HT1080 (cell line): ENCODE measurements at places on chromosomes 11 and 22. TPM values are rescaled to one million over a fixed set of nuclear protein-coding genes. Genes with fewer than 3 reads are reported as not detected.

The KCNQ1OT1 gene
- total RNA-seq, result 0.18 and 0.27 TPM in 2 replicates

DNA sequence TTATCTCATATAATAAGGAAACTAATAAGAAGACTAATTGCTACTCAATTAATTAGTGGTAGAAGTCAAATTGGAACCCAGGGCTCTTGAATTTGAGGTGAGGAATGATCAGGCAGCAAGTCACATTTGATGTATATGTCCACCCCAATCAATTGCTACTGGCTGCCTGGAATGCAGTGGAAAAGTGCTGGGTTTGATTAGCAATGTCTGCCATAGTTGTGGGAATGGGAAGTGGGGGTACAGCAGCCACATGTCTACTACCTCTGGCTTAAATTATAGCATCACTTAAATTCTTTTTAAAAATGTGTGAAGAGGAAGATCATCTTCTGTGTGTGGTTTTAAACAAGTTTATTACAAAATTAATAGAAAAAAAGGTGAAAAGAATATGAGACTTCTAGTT lies 50.8 kb upstream of the NAV2 start:
- DNase-seq, result no peak

GRCh38 chr11:69129647-69130046 lies 26.1 kb upstream of the SMIM38 start:
- DNase-seq, result no peak

GRCh38 chr22:28783786-28784671 lies 11.5 kb downstream of the CCDC117 start:
- DNase-seq, result no peak

- no peak for DNase-seq
Measured at GRCh38 chr11:90286640-90287039, 63.8 kb upstream of the CHORDC1 start.

DNA sequence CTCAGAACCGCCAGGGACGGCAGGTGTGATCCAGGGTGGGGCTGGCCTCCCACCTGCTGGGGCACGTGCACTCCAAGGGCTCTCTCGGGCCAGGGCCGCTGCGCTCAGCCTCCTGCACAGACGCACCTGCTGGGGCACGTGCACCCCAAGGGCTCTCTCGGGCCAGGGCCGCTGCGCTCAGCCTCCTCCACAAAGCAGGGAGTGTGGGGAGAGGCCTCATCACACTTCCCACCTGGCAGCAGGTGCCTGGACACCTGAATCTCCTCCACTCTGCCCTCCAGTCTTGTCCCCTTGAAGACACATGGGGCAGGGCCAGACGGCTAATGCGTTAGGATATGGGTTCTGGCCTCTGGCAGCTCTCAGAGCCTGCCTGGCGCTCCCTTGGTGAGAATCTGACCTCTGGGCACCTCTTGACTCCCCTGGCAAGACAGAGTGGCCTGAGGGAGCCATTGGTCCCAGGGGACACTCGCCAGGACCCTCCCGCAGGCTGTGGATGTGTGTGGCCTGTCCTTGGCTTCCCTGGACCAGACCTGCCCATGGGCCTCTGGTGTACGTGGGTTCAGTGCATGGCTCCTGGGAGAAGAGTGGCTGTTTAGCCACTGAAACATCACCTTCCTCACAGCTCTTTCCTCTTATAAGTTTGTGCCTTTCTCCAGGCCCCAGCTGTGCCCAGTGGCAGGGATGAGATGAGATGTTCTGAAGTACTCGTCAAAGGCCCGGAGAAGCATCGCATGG lies 73.5 kb downstream of the BRD1 start:
- no peak for DNase-seq

The OR51B5 gene
- 118 and 147 TPM in 2 replicates for total RNA-seq

GRCh38 chr11:69873166-69874077 lies 54.2 kb upstream of the FGF3 start:
- no peak for DNase-seq

The TOP3B gene
- 42.5 and 48.9 TPM in 2 replicates for total RNA-seq

DNA sequence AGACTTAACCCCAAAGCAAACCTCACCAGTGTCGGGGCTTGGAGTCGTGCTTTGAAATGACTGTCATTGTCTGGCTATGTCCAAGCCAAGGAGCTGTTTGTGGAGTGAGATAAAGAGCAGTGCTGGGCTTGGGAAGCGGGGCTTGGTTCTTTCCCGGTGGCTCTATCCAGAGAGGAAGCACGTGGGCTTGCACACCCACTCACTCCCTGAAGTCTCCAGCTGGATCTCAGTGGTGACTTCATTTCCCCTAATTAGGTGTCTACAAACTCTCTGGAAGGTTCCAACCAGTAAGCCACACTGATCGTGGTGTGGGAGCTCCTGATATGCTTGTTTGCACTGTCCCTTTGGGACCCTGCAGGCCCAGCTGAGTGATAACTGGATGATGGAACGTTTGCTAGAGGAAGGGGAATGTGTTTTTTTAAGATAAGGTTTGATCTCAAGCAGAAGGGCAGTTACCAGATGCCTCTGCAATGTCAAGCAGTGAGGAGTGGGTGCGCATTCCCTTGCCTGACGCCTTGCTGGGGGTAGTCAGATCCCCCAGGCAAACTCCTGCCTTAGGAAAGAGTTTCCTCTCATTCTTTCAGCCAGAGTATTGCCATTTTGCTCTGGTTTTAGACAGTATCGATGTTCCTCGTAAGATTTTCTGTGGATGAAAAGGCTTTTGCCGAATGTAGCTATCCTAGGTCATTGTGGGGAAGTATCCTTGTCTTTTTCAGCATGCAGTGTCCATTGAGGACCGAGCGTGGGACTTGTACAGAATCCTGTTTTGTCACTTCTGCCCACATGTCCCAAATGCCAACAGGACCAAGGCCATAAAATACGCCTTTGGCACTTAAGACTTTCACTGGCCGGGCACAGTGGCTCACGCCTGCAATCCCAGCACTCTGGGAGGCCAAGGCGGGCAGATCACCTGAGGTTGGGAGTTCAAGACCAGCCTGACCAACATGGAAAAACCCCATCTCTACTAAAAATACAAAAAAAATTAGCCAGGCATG lies 90.9 kb downstream of the MICAL2 start:
- peak; percentile 88 for DNase-seq

The GAB4 gene
- total RNA-seq, result 0.16 TPM in 1 of 2 replicates, not detected in the other

The ACTN3 gene
- total RNA-seq, result not detected in 2 replicates

The DDX25 gene
- not detected in 2 replicates for total RNA-seq

The CALCA gene
- not detected in 2 replicates for total RNA-seq

The CTSC gene
- 0.06 TPM in 1 of 2 replicates, not detected in the other for total RNA-seq

The WBP2NL gene
- total RNA-seq, result not detected in 2 replicates

GRCh38 chr11:93133488-93134109 lies 64.2 kb downstream of the SLC36A4 start:
- no peak for DNase-seq

- DNase-seq, result no peak
Measured at GRCh38 chr11:113689768-113690618, 16.1 kb downstream of the TMPRSS5 start.

- no peak for DNase-seq
Measured at GRCh38 chr11:62770778-62771143, 435 bp upstream of the TAF6L start.

DNA sequence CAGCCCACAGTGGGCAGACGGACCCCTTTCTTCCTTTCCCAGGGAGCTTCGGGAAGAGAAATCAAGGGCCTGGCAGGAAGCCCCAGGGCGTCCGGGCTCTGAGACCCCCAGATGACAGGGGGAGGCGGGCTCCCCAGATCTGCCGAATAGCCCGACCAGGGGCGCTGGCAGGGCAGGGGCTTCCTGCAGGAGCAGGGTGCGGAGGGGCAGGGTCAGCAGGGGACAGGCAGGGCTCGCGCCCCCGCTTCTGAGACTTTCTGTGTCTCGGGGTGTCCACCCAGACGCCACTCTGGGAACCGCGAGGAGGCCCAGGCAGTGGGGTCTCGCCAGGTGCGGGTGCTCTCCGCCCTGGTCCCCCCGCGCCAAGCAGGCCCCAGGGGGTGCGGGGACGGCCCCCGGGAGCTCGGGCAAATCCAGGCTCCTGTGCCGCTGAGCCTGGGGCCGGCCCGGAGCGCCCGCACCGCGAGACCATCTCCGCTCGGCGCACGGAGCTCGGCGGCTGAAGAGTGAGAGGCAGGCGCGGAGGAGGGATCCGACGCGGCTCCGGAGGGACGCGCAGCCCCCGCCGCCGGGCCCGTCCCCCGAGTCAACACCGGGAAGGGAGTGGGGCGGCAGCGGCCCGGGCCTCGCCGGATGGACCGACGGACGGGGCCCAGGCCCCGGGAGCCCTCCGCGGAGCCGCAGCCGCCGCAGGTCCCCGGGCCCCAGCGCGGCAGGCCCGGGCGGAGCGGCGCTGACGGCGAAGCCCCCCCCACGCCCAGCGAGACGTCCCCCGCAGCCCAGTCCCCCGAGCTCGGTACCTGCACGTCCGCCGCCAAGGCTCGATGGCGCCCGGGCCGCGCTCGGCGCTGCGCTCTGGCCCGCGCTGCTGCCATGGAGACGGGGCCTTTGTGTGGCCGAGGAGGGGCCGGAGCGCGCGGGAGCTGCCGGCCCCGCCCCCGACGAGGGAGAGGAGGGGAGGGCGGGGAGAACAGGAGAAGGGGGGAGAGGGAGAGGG lies at the start of gene PLXNB2:
Gene PLXNB2 (minus strand): TSS at position 894 of the 997 bp plus-strand sequence. CDS start 17,062 bp downstream, outside the sequence.
- DNase-seq, result peak; percentile 62

DNA sequence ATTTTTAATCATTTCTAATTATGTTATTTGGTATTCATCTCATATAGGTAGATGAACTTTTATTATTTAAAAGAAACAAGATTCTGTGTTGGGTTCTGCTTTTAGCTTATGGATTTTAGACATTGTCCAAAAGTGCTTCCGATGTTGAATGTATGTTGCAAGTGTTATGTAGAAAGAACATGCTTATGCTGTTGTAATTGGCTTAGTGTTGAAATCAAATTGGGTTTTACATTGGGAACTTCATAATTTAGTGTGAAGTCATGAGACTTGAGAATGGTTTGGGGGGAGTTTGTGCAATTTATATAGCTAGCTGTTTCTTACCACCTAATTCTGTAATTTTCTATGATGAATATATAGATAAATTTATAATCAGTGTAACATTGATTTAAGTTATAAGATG lies 3.6 kb downstream of the MTMR3 start:
- DNase-seq, result no peak

- peak; percentile 52 for DNase-seq
Measured at GRCh38 chr11:75597636-75598035, 35.6 kb downstream of the SERPINH1 start.

The DEFB131B gene
- not detected in 2 replicates for total RNA-seq

GRCh38 chr11:88188932-88189253 lies 13.7 kb upstream of the RAB38 start:
- no peak for DNase-seq

GRCh38 chr11:129260750-129261149 lies 68.6 kb upstream of the ARHGAP32 start:
- DNase-seq, result no peak

DNA sequence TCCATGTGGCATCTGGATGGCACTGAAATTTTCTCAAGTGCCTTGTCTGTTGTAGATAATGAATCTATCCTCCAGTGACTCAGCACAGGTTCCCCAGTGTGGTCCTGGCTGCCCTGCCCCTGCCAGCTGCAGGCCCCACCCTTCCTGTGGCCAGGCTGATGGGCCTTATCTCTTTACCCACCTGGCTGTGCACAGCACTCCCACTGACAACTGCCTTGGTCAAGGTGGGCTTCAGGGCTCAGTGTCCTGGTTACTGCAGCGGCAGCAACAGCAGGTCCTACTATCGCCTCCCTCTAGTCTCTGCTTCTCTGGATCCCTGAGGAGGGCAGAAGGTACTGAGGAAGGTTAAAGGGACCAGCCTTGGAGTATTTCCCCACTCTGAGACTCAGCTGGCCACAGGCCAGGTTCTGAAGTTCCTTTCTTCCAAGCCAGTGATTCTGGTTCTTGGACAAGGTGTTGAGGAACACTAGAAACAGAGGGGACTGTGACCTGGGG lies 3.1 kb downstream of the HMBS start:
- peak; percentile 21 for DNase-seq

The PDGFD gene
- total RNA-seq, result not detected in 2 replicates

- no peak for DNase-seq
Measured at GRCh38 chr11:126277780-126278179, 5.1 kb upstream of the TIRAP start.

DNA sequence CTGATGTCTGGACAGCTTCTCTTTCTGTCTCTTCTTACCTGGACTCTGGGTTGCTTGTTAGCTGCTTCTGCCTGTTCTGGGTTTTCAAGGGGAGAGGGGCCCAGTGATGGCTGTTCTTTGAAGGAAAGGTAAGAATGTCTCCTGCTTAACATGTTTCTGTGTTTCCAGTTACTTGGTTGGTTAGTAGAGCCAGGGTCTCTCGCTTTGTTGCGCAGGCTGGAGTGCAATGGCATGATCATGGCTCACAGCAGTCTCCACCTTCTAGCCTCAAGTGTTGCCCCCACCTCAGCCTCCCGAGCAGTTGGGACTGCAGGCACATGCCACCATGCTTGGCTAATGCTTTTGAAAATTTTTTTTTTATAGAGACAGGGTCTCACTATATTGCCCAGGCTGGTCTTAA lies 126.6 kb downstream of the BCR start:
- no peak for DNase-seq

GRCh38 chr11:128026596-128026995 lies 560.8 kb downstream of the ETS1 start:
- peak; percentile 95 for DNase-seq

GRCh38 chr11:63839508-63840355 lies 822 bp downstream of the MARK2 start:
- no peak for DNase-seq

DNA sequence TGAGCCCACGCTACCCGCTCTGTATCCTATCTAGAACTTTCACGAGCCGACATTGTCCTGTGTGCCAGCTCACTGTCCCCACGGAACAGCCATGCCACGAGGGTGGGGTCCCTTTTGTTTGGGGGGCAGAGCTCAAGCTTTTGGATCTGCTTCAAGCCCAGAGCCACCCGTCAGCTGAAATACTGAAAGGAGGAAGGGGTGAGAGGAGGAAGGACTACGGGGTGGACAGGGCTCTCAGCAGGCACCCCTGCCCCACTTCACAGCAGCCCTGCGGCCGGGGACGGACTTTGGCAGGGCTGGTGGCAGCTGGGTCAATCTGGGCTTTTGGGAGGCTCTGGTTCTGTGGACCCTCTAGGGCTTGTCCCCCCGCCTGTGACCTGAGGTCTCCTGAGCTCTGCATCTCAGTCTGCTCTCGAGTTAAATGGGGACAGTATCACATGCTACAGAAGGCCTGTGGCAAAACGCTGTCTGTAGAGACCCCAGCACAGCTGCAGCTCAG lies 30.0 kb upstream of the MUC5AC start:
- DNase-seq, result no peak

The GSTT2 gene
- 1.3 and 1.5 TPM in 2 replicates for total RNA-seq

GRCh38 chr11:96257972-96258934 lies 84.7 kb downstream of the MAML2 start:
- peak; percentile 63 for DNase-seq
